ENCODE measurements at places on chromosomes 5 and 9.

GRCh38 chr5:142844866-142845265 lies 74.7 kb downstream of the ARHGAP26 start:
- no peak for DNase-seq

DNA sequence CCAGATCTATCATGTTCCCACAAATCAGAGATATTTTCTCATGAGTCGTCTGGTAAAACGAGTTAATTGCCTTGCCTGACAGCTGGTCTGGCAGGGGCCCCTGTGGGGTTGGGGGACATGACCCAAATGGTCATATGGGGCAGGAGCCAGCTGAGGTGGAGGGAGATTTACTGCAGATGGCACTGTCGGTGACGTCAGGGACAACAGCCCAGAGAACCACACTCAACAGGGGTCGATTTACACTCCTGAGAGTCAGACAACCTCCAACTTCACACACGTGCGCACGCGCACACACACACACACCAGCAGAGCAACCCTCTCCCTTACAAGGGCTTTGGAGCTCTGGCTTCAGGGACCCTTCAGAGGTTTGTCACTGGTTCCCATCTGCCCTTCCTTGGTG lies 23.4 kb upstream of the GABRP start:
- DNase-seq = no peak

GRCh38 chr9:5892456-5893133 lies 1.9 kb downstream of the MLANA start:
- DNase-seq = no peak

DNA sequence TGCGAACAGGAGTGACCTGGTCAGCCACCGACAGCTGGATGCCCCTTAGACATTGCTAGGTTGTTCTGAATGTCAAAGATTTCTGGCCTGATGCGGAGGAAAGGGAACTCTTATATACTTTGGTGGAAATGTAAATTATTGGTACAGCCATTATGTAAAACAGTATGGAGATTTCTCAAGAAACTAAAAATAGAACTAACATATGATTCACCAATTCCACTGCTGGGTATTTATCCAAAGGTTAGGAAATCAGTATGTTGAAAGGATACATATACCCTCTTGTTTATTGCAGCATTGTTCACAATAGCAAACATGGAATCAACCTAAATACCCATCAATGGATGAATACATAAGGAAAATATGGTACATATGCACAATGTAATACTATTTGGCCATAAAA lies 31.8 kb downstream of the DMRT3 start:
- no peak for DNase-seq

- DNase-seq = no peak
These were observed 22.2 kb downstream of the LURAP1L start for GRCh38 chr9:12797037-12797436.

Data from BJ (cell line).